Activated T-helper 9 cell treated with anti-CD3 and anti-CD28 coated beads, Interleukin-2, amount 50 U/mL, for 16 hours (primary cell): ENCODE measurements at places on chromosomes 2 and 18.

DNA sequence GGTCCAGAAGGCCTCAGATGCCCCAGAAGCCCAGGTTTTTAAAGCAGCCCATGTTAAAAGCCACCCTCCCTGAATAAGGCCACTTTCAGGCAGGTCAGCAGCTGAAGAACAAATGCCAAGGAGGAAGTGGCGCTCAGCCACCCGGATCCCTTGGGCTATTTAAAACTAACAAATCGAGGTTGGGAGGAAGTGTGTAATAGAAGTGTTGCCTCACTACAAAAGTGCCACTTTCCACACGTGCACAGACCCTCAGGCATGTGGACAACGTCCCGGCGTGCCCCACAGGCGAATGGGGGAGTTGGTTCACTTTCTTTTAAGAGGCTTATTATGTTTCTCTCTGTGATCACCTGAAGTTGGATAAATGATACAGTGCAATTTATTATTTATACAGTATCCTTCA, 173.8 kb upstream of the SALL3 start:
- DNase-seq = no peak

DNA sequence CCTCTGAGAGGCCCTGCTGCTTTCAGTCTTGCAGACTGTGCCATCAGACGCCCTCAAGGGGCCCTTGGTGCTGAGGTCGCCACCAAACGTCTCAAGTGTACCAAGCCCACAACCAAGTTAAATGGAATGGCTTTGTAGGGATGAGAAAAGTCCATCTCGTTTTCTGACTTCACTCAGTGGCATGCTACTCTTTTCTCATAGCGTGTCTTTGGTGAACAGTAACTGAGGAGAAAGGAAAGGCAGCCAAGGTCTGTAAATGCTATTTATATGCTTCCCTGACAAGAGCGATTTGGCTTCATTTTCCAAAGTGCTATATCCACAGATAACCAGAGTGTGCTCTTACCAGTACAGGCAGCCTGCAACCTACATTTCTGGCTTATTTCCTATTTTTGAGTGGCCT, 123.0 kb downstream of the MTX2 start:
- no peak for DNase-seq

- no peak for DNase-seq
Measured at GRCh38 chr2:219704878-219705277, 77.4 kb downstream of the SLC4A3 start.

DNA sequence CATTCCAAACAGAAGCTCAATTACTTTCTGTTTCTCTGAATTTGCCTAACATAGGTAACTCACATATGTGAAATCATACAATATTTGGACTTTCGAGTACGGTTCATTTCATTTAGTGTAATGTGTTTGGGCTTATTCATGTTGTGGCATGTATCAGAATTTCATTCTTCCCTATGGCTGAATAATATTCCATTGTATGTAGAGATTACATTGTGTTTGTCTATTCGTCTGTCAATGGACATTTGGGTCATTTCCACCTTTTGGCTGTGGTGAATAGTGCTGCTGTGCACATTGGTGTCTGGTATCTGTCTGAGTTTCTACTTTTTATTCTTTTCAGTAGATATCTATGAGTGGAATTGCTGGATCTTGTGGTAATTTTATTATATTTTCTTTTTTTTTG, 43.9 kb downstream of the LBH start:
- no peak for DNase-seq

DNA sequence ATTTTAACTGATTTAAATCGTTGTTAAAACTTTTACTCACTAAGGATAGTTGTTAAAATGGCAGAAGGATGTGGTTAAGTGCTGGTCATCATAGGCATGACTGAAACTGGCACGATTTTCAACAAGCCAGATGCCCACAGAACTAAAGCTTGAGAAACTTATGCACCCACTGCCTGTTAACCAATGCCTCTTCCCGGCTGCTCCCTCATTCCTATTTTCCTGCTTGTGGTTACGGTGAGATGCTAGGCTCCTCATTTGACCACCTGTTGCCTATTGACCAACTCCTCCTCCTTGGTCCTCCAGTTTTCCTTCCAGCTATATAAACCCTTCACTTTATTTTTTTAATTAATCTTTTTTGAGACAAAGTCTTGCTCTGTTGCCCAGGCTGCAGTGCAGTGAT, 238.7 kb downstream of the TFCP2L1 start:
- DNase-seq = no peak

- DNase-seq = no peak
Measured at GRCh38 chr18:35174745-35175144, 66.1 kb upstream of the ZNF397 start.
